ENCODE measurements at places on chromosomes 6 and 20.

DNA sequence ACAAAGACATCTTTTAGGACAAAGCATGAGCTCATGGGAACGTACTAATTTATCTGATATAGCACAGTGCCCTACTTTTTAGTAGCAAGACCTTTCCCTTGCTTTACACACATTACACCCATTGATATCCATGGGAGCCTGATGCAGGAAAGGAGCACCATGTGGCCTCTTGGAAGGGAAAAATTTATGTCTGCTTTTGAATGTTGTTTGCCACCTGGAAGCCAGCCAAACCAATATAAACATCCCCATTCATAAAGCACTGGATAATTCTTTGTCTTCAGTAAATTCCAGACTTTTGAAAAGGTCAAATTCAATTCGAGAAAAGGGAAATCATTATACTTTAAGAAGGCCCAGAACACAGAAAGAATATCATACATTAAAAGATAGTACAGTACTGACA, 152.3 kb upstream of the BEND6 start:
- ATAC-seq: peak; percentile 43

DNA sequence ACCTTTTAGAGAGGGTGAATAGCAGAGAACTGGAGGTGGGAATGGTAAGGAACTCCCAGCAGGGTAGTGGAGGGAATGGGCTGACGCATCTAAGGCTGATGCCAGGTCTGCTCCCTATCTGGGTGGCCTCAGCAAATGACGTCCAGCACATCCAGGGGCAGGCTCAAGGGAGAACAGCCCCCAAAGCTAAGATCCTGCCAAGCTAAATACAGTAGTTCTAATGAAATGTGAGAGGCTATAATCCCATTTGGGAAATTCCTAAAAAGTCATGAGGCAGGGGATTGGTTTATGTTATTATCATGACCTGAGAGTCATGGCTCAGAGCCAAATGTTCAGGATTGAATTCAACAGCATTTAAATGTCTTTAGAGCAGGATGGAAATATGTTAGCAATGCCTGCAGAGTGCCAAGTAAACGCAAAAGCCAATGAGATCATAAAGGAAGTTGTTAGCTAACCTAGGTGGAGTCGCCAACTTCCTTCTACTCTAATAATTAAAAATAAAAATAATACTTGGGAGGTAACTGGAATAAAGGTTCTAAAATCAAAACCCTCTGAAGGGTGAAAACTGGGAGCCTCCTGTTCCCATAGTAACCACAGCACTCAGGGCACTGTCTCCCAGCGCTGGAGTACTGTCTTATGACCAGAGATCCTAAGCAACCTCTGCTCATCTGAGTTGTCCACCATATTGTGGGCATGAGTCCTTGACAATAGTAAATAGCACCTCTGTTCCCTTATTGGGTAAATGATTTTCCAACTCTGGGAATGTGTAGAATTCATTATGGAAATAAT, 34.8 kb downstream of the IYD start:
- ATAC-seq: no peak

- ATAC-seq: no peak
These were observed at the start of gene MCHR2 for GRCh38 chr6:99993533-99994251. Gene MCHR2, minus strand, starts transcription at chr6:99994223. Its CDS starts 38,076 bp downstream, at chr6:99956147.

- ATAC-seq: no peak
These were observed 36.1 kb upstream of the NOL4L start for GRCh38 chr20:32621071-32621890.

DNA sequence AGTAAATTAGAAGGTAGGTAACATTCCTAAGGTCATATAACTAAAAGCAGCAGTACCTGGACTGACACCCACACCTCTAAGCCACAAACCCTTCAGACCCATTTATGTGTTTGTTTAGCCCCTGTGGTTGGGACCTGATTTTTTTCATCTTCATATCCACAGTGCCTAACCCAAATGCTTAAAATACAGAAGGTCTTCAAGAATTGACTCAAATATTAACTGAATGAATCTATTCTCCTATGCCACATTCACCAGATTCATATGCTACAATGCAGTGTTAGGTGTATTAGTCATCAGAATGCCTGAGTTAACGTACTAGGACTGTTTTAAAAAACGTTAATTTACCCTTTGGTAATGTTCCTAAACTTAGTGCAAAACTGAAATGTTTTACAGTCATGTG, 124.8 kb downstream of the AHI1 start:
- peak; percentile 74 for ATAC-seq

GRCh38 chr6:69866351-69866769, at the start of gene COL19A1:
Gene COL19A1, plus strand, starts transcription at chr6:69866556. Its CDS starts 13,012 bp downstream, at chr6:69879568.
- ATAC-seq: peak; percentile 64

- ATAC-seq: no peak
These were observed 24.0 kb downstream of the PGM3 start for GRCh38 chr6:83169106-83169505.

GRCh38 chr6:149754548-149754947, 5.0 kb downstream of the PCMT1 start:
- no peak for ATAC-seq

- ATAC-seq: no peak
These were observed 13.6 kb downstream of the GLP1R start for GRCh38 chr6:39062014-39062740.

GRCh38 chr6:33160728-33161344, 31.4 kb downstream of the COL11A2 start:
- peak; percentile 15 for ATAC-seq

GRCh38 chr20:1618954-1619540, 762 bp downstream of the SIRPB1 start:
- no peak for ATAC-seq
